ENCODE measurements at places on chromosomes 4 and X. TPM values are rescaled to one million over a fixed set of nuclear protein-coding genes. Genes with fewer than 3 reads are reported as not detected.

GRCh38 chr4:6192245-6192644, 8.1 kb downstream of the JAKMIP1 start:
- H3K4me1 ChIP-seq: no peaks in the 10 kb centered on the region
- H3K27ac ChIP-seq: no peak overlapping the region
- H3K36me3 ChIP-seq: no peaks in the 10 kb centered on the region
- no peak overlapping the region for H3K4me3 ChIP-seq

The NAT8L gene
- total RNA-seq: 5.1 TPM

DNA sequence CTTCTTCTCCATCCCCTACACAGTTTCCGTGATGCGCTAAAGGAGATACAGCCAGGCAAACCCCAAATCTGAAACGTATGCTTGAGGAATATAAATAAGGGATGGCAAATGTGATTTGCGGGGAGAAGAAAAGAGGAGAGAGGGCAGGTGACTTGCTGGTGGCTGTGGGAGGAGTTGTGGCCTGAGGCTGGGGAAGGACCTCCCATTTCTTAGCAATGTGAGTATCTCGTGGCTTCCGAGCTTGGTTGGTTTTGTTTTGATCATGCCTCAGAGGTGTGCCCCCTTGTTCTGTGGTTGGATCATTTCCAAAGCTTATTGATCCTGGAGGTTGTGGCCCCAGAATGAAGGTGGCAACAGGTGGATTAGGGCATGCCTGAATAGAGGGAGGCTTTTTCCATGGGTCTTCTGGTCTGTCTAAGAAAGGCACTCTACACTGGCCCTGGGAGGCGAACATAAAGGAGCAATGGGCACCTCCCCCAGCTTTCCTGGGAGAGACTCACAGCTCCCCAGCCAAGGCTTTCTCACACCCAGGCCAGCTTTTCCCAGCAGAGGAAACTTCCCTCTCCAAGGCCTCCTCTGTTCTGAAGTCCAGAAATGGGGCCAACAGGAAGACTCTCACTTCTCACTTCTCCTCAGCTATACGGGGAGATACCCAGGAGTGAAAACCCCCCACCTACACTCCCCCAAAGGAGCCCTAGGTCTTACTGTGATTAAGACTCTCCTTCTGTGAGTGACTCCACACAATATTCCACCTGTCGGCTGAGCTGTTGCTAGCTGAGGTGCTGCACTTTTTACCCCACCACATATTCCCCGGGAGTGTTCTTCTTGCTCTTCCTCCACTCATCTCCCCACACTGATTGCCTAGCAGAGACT, 40.0 kb downstream of the C4orf51 start:
- DNase-seq: no peak
- no peaks in the 10 kb centered on the region for H3K27me3 ChIP-seq
- no peak overlapping the region for H3K4me3 ChIP-seq
- no peaks in the 10 kb centered on the region for H3K36me3 ChIP-seq

The FAT4 gene
- total RNA-seq: 2.6 TPM

- no peaks in the 10 kb centered on the region for H3K4me1 ChIP-seq
- no peak for DNase-seq
- no peak overlapping the region for H3K27ac ChIP-seq
- no peaks in the 10 kb centered on the region for H3K36me3 ChIP-seq
- H3K4me3 ChIP-seq: no peak overlapping the region
- H3K27me3 ChIP-seq: no peaks in the 10 kb centered on the region
These were observed 195.2 kb downstream of the CCNG2 start for GRCh38 chr4:77352192-77352591.
